ENCODE measurements at places on chromosomes 6 and 20.

GRCh38 chr6:34004706-34005105 is 141.2 kb downstream of the GRM4 start:
- no peak for DNase-seq

GRCh38 chr6:168516944-168517741 is 76.2 kb downstream of the SMOC2 start:
- DNase-seq, result no peak

DNA sequence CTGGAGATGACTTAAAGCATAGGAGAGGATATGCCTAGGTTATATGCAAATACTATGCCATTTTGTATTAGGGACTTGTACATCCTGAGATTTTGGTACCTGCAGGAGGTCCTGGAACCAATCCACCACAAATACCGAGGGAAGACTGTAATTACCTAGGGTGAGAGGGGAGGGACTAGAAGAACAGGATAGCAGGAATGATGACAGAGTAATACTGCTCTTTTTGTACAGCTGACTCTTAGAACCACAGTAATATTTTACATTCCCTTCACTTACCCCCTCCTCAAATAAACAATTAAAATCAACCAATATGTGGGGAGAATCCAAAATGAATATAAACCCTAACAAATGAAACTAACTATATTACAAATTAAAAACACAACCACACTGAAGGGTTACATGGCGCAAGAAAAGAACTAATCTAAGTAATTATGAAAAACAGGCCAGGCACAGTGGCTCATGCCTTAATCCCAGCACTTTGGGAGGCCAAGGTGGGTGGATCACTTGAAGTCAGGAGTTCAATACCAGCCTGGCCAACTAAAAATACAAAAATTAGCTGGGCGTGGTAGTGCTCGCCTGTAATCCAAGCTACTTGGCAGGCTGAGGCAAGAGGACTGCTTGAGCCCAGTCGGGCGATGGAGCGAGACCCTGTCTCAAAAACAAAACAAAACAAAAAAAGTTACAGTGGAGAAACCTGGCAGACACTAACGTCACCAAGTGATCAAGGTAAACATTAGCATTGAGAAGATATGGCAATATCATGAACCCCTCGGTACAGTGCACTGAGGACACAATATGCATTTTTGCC is 37.1 kb downstream of the MAP1LC3A start:
- DNase-seq, result no peak

- DNase-seq, result peak; percentile 69
Measured at GRCh38 chr20:33994222-33994913, 657 bp downstream of the RALY start.

DNA sequence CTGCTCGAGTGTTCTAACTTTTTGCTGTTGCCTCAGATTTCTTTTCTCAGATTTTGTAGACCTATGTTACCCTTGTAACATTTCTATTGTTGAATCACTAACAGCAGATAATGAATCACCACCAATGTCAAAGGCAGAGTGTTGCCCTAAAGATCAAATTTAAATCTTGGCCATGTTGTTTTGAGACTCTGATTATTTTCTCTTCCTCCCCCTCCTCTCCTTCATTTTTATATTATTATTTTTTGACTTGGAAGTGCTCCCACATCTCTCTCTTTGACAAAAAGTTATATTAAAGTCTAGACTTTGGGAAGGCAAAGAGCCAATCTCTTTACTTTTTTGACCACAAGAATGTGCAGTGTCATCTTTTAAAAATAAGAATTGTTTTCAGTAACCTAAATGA is 422.7 kb downstream of the NKAIN2 start:
- DNase-seq, result peak; percentile 2

DNA sequence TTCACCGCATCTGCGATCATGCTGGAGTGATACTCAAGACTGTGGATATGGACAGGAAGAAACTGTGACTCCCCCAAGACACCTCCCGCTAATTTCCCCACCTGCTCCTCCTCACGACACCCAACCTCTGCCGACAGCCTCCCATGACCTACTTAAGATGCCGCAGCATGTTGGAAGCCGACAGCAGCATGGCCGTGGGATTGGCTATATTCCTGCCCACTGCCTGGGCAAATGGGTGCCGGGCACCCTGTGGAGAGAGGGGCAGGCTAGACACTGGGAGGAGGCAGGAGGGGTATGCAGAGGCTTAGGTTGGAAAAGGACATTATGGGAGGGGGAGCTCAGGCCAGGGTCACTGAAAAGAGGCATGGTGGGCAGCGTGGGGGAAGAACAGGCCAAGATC is 4.5 kb downstream of the IDH3B start:
- DNase-seq, result no peak

- DNase-seq, result peak; percentile 69
Measured at GRCh38 chr20:10332656-10333415, 101.2 kb downstream of the MKKS start.

GRCh38 chr6:130500693-130501092 is 134.9 kb downstream of the TMEM200A start:
- peak; percentile 89 for DNase-seq

- DNase-seq, result no peak
Measured at GRCh38 chr20:48451401-48451800, 376.4 kb downstream of the PREX1 start.

- no peak for DNase-seq
Measured at GRCh38 chr6:36933102-36933501, 21.4 kb upstream of the PI16 start.

DNA sequence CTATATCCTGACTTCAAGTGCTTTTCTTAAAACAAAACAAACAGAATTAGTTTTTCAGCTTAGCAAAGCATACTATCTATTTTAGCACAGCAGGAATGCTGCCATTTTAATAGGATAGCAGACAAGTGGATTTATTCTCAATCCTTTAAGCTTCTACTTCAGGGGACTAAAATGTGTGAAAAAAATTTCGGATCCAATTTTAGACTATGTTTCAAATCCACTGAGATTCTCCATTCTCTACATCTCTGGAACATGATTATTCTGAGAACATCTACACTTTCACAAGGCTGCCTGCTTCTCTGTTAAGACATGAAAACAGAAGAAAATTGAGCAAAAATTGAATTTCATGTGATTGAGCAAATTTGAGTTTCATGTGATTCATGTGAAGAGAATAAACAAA is 1321.3 kb downstream of the HACE1 start:
- no peak for DNase-seq

GRCh38 chr6:43728586-43728985 is 41.0 kb upstream of the MRPS18A start:
- no peak for DNase-seq

DNA sequence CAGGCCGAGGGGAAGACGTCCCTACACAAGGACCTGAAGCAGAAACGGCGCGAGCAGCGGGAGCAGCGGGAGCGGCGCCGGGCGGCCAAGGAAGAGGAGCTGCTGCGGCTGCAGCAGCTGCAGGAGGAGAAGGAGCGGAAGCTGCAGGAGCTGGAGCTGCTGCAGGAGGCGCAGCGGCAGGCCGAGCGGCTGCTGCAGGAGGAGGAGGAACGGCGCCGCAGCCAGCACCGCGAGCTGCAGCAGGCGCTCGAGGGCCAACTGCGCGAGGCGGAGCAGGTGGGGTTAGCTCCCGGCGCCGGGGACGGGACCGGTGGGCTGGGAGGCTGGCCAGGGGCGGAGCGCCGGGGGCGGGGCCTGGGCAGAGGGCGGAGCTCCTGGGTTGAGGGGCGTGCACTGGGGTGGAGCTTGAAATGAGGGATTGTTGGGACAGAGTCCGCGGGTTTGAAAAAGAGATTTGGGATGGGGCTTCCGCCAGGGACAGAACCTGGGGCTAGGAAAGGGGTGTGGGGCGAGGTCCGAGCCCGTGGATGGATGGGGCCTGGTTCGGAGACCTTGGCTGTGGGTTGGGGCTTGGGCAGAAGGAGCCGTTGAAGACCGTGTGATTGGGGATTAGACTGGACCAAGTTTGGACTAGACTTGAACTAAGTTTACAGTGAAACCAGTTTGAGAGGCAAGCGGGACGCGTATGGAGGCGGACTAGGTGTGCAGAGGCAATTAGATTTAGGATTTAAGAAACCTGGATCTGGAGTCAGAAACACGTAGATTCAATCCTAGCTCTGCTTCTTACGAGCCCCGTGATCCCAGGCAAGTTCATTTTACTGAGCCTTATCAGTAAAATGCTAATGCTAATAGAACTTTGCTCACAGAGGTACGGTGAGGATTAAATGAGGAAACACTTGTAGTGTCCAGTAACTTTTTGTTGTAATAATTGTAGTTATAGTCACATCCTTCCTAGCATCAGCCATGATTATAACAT is 20.9 kb downstream of the DEF6 start:
- DNase-seq, result peak; percentile 60

- DNase-seq, result peak; percentile 38
Measured at GRCh38 chr6:91081452-91082067, 494.7 kb upstream of the MAP3K7 start.
